ENCODE measurements at places on chromosomes 12 and 14. TPM values are rescaled to one million over a fixed set of nuclear protein-coding genes. Genes with fewer than 3 reads are reported as not detected.

CD27 gene
- polyA plus RNA-seq: 0.82 TPM

RAD9B gene
- 1.5 TPM for polyA plus RNA-seq

LMO3 gene
- polyA plus RNA-seq: 6.5 TPM

GRCh38 chr12:27190761-27191160, 53.3 kb upstream of the STK38L start:
- no peak for DNase-seq

- no peak for DNase-seq
These were observed 48.3 kb downstream of the NPAS3 start for GRCh38 chr14:32986791-32987540.

GRCh38 chr12:56221232-56221756, 428 bp downstream of the RNF41 start:
- DNase-seq: peak; percentile 51

GRCh38 chr14:55427439-55427838, 13.0 kb downstream of the TBPL2 start:
- DNase-seq: no peak

DNA sequence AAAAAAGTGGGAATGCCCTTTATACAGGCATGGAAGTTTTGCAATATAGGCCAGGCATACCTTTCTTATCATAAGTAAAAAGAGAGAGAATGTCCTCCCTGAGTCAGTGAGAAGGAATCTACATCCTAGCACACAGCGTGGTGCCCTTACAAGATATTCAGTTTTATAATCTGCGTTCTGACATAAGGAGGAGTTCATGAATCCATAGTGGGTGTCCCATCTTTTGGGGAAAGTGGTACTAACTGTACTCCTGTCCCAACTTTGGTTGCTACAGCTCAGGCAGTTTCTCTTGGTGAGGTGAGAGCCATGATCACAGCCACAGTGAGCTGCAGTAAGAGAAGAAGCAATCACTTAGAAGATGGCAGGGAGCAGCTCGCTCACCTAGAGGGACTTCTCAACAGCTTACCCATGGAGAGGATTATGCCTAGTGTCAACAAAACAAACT, 332.9 kb downstream of the BCAT1 start:
- no peak for DNase-seq

GRCh38 chr14:64035143-64035542, 182.3 kb downstream of the SYNE2 start:
- DNase-seq: no peak

DNA sequence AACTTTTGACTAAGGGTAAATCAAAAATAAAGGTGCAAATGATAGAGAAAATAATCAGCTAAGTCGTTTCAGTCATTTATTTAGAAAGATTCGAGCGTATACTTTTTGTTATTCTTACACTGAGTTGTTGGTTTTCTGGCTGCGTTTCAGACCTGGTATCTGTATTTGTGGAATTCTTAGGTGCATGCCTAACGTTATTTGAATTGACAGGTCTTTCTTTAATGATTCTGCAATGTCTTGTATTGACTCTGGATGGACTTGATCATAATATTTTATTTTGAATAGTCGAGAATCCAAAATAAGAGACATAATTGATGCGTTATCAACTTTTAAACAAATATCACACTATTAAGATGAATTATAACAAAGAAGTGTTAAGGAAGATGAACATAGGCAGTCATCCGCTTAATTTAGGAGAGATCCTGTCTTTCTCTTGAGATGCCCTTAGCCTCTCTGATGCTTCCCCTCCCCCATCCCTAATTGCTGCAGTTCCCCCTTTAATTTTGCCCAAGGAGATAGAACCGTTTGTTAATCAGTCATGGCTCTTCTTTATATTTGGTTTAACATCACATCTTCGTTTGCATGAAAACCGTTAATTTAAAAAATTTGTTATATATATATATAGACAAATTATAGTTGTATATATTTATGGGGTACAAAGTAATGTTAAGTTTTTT, 1.8 kb downstream of the ALX1 start:
- DNase-seq: no peak

DNA sequence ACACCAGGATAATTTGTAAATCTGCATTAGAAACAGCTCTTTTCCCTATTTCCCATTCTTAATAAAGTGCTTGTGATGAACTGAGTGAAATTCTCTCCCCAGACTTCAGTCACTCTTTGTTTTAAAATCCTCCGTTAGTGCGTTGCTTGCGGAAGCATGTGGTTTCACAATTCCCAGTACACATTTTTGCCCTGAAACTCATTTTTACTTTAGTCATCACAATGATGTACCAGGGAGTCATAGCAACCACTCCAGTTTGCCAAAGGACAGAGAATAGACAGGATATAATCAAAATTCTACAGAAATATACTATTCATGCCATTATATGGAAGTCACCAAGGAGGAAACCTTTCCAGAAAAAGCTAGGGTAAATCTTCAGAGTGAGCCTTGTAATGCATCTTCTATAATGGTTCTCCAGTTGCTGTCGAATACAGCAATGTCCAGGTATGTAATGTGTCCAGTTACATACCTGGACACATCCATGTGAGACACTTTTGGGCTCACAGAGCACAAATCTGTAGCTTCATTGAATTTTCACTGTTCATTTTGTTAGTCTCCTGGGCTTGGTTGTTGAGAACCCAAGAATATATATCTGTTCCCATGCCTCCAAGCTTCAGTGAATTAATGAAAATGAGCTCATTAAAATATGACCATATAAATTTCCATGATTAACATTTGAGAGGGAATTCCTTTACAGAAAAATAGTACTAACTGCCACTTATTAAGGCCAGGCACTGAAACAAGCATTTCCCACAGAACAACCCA, 57.8 kb downstream of the GPR135 start:
- DNase-seq: no peak

DNA sequence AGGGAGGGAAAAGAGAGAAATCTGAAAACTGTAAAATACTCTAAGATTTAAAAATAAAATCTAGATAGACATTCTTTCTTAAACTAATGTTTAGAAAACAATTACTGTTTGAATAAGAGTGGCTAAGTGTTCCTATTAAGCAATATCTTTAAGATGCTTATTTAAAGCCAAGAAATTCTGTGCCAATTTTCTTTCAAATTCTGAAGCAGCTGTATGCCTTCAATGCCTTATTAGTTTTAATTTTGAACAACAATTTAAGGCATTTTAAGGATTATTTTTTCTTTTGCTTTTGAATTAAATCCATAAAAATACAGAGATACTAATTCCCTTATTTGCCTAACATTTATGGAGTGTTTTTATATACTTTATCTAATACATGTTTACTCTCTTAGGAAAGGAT, 50.3 kb upstream of the KITLG start:
- no peak for DNase-seq

DNA sequence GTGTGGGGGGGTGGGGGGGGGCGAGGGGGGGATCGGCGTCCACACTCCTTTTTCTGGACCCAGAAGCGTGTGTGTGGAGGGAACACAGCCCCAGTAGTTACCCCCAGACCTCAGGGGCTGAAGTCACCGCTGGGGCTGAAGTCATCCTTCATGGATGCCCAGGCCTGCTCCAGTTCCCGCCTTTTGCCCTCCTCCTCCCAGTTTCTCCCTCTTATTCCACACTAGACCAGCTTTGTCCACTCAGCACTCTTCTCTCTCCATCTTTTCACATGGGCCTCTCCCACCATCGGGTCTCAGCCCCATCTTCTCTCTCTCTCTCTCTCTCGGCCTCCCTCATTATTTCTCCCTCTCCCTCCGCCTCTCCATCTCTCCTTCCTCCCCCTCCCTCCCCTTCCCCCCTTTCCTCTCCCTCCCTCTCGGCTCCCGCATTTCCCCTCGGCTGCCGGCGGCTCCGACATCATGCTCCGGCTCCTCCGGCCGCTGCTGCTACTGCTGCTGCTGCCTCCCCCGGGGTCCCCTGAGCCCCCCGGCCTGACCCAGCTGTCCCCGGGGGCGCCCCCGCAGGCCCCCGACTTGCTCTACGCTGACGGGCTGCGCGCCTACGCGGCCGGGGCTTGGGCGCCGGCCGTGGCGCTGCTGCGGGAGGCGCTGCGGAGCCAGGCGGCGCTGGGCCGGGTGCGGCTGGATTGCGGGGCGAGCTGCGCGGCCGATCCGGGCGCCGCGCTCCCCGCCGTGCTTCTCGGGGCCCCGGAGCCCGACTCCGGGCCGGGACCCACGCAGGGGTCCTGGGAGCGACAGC, at the start of gene P3H3:
Gene P3H3, plus strand, starts transcription at position 426 of the 799 bp plus-strand sequence. Its CDS starts 34 bp downstream, at position 460.
- no peak for DNase-seq

DNA sequence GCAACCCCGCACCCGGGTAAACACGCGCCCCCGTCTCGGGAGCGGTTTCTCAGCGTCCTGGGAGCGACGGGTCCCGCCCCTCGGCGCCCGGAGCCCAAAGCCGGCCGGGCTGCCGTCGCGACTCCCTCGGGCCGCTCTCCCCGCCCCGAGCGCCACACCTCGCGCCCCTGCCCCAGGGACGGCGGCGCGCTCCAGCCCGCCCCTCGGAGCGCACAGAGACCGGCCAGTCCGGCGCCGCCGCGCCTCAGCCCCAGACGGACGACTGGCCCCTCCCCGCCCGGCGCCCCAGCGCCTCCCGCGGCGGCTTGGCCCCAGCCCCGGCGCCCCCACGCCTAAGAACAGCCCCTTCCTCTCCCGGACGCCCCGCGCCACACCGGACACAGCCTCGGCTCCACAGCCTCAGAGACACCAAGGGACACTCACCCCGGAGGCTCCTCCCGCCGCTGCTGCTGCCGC, 411 bp downstream of the BTBD7 start:
- DNase-seq: no peak

- DNase-seq: no peak
These were observed 1.8 kb upstream of the TMPRSS12 start for GRCh38 chr12:50840809-50841487.

- DNase-seq: no peak
These were observed 114.5 kb upstream of the RTL1 start for GRCh38 chr14:101017806-101018560.

DNA sequence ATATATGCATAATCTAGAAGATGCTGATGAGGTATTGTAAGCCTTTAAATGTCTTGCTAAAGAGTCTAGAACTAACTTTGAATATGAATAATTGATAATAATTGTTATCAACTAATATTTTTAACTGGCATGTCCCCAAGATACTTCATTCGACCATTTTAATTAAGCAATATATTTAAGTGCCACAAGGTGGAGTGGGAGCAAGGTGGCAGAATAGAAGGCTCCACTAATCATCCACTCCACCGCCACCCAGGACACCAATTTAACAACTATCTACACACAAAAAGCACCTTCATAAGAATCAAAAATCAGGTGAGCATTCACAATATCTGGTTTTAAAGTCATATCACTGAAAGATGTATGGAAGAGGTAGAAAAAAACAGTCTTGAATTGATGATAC, 409.6 kb downstream of the SEC23A start:
- DNase-seq: no peak

GRCh38 chr12:53196486-53196885, 10.6 kb downstream of the ITGB7 start:
- DNase-seq: no peak

DNA sequence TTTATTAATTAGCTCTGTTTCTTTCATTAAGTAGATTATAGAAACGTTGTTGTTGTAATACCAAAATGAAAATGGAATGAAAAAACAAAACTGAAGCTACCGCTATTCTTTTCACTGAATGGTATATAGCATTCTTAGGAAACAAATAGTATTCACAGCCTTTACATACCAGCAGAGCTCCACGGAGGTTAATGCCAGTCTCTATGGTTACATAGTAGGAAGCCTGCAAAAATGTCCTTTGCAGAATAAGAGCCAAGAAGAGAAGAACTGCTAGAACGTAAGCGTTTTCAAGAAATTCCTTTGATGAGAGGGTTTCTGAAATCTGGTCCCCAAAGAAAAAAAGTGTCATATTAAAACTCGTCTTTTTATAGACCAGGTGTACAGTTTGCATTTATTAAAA, 30.6 kb downstream of the ABCC9 start:
- DNase-seq: no peak

DNA sequence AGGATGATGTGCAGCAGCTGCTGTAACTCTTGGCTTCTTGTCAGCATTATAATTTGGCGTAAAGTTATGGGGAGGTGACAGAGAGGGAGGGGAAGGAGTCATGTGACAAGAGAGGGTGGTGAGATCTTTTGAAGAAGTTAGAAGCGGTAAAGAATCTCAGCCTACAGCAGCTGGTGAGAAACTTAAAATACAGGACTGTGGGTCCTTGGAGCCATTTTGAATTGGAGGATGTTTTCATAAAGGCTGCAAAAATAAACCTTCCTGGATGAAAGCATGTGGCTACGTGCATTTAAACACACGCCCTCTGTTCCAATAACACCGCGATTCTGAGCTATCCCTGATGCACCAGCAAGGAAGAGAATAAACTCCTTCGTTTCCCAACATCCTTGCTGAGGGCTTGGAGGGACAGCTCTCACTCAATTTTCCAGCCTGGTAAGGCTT, 133.7 kb downstream of the TMEM30B start:
- DNase-seq: no peak
